Muscle of back (tissue), 13 donors: ENCODE measurements at places on chromosomes 16 and 17.

- DNase-seq = peak; percentile 62
These were observed 16.9 kb downstream of the GRIN2C start for GRCh38 chr17:74842599-74843351.

GRCh38 chr17:31580706-31581490 is 189.4 kb downstream of the RAB11FIP4 start:
- DNase-seq = no peak

DNA sequence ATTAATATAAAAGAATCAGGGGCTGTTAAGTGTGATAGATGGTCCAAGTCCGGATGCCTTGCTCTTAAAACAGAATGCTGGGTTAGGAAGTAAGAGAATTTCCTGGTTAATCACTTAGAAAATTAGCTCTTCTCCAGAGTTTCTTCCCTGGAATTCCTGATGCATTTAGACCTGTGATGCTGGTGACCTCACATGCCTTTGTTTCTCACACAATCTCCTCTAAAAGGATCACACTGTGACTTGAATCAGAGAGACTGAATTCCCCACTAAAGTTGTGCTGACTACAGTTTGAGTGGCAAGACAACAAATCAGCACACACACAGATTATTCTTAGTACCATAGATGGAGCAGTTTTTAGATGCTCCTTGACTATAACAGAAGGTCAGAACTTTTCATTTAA is 4.4 kb upstream of the RNF43 start:
- no peak for DNase-seq

- DNase-seq = peak; percentile 25
These were observed 34.1 kb upstream of the ABCA6 start for GRCh38 chr17:69175625-69176456.
